ENCODE measurements at places on chromosomes 3 and 15. TPM values are rescaled to one million over a fixed set of nuclear protein-coding genes. Genes with fewer than 3 reads are reported as not detected.
A peak's percentile ranks its signal among the peaks of the same experiment; 100 is the strongest.

GRCh38 chr3:130850843-130851242 is 43.0 kb upstream of the ATP2C1 start:
- DNase-seq, result no peak
- H3K27ac ChIP-seq, result no peak overlapping the region
- H3K4me3 ChIP-seq, result peak overlapping the region; percentile 12
- H3K36me3 ChIP-seq, result no peaks in the 10 kb centered on the region

GRCh38 chr15:101045835-101046691 is 126.9 kb downstream of the LRRK1 start:
- peaks cover 24% of the 10 kb centered on the region for H3K36me3 ChIP-seq
- no peak overlapping the region for H3K4me3 ChIP-seq
- DNase-seq, result peak; percentile 74
- H3K4me1 ChIP-seq, result peaks cover 4% of the 10 kb centered on the region
- peak overlapping the region; percentile 35 for H3K27ac ChIP-seq
- no peaks in the 10 kb centered on the region for H3K27me3 ChIP-seq

- no peaks in the 10 kb centered on the region for H3K4me1 ChIP-seq
- no peaks in the 10 kb centered on the region for H3K36me3 ChIP-seq
- no peak overlapping the region for H3K4me3 ChIP-seq
- no peak overlapping the region for H3K27ac ChIP-seq
- DNase-seq, result no peak
Observed at GRCh38 chr15:90379263-90379662, 8.8 kb upstream of the IQGAP1 start.

DNA sequence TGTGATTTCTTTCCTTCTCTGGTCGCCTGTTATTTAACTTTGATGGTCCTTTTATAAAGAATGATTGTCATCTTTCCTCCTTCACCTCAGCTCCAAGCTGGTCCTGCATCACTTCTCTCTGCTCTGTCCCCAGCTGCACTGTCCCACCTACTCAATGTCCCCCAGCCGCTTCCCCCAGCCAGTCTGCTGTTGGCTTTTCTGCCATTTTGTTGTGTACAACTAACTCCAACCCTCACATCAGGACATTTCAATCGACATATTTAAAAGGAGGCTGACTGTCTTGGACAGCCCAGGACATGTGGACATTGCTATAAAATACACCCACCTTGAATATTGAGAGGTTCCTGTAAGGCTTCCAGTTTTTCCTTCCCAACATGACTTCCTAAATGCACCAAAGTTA is 193.8 kb upstream of the RGMA start:
- no peaks in the 10 kb centered on the region for H3K36me3 ChIP-seq
- no peaks in the 10 kb centered on the region for H3K27me3 ChIP-seq
- H3K27ac ChIP-seq, result no peak overlapping the region
- no peak for DNase-seq
- H3K4me1 ChIP-seq, result peaks cover 5% of the 10 kb centered on the region
- no peak overlapping the region for H3K4me3 ChIP-seq

GRCh38 chr3:169146179-169146665 is 517.3 kb downstream of the MECOM start:
- H3K4me3 ChIP-seq, result peak overlapping the region; percentile 60
- peak overlapping the region; percentile 76 for H3K27ac ChIP-seq
- no peak for DNase-seq
- H3K4me1 ChIP-seq, result peaks cover 31% of the 10 kb centered on the region
- peaks cover 37% of the 10 kb centered on the region for H3K27me3 ChIP-seq
- no peaks in the 10 kb centered on the region for H3K36me3 ChIP-seq

The NANOGP8 gene
- not detected for total RNA-seq

The NTRK3 gene
- total RNA-seq, result 1.7 TPM
